ENCODE measurements at places on chromosomes 5 and 9.

- DNase-seq: no peak
These were observed 187.4 kb downstream of the AGTPBP1 start for GRCh38 chr9:85554349-85554748.

- DNase-seq: no peak
These were observed 53.1 kb downstream of the LIX1 start for GRCh38 chr5:97089149-97089801.

GRCh38 chr9:7542126-7542525 lies 257.5 kb downstream of the DMAC1 start:
- DNase-seq: no peak

DNA sequence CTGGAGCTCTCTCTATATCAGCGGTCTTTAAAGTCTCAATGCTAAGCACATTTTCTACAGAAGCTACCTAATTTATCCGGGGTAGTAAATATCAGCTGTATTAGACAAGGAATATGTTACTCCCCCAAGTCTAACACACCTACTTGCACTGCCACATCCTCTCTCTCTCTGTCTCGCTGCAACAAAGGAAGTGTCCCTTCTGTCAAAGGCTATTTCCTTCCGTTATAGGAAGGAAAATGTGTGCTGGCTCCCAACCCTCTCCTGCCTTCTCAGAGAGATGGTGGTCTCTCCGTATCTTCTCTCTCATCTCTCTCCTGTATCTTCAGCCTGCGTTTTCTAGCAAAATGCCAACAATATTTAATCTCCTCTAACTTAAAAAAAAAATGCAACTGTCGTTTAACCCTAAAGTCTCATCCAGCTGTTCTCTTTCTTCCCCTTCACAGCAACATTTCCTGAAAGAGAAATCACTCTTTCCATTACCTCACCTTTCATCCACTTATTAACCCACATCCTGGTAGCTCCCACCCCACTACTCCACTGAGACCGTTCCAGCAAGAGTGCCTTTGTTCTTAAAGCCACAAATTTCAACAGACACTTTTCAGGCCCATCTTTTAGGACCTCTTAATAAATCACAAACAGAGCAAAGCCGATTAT lies 2.3 kb downstream of the TTF1 start:
- no peak for DNase-seq

- no peak for DNase-seq
These were observed 14.4 kb downstream of the PDE6A start for GRCh38 chr5:149930043-149930748.

All from CMK (cell line).